DMS79 treated with DMSO at 0.1 percent for 48 hours (cell line): ENCODE measurements at places on chromosomes 11 and 22.

DNA sequence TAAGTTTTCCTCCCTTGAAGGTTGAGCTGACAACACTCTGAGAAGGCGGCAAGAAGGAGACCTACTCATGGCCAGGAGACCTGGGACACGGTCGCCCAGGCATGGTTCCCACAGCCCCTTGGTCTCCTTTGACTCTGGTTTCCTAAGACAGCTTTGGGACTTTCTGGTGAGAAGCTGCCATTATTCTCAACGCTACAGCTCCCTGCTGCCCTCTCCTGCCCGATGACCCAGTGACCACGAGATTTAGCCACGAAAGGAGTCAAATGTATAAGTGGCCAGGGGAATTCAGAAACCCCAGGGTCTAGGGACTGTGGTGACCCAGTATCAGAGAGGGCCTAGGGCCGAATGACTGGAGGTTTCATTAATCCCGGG lies 699 bp upstream of the SDF2L1 start:
- peak; percentile 6 for DNase-seq

- DNase-seq = no peak
These were observed 47.9 kb downstream of the FEZ1 start for GRCh38 chr11:125448136-125448535.

DNA sequence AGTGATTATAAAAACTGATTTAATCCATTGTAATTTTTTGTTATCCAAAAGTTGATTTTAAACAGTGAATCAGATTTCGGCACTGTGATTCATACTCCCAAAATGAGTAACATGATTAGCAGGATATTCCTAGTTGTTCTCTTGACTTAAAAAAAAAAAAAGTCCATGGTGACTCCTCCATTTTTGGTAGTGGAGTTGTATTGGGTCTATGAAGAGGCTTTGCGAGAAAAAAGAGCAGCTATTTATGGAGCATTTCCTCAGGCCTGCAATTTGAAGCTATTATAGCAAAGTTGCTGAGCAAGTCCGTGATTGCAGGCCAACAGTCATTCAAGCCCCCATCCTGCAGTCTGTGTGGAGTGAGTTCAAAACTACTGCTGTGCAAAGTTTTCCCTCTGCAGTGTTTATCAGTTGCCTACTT lies 28.8 kb downstream of the YAP1 start:
- DNase-seq = no peak

DNA sequence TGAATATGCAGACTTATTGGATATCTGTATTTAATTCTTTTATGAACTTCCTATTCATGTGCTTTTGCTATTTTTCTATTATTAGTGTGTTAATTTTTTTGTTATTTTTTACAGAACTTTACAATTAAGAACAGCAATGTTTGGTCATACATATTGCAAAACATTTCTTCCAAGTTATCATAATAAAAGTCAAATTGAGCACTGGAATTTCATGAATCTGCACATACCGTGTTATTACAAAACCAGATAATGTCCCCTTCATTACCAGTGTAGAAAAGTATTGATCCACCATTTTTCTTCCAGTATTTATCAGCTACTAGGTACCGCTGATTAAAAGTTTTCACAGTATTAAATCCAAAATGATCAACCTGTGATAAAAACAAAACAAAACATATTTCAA lies 40.5 kb downstream of the PRCP start:
- no peak for DNase-seq

DNA sequence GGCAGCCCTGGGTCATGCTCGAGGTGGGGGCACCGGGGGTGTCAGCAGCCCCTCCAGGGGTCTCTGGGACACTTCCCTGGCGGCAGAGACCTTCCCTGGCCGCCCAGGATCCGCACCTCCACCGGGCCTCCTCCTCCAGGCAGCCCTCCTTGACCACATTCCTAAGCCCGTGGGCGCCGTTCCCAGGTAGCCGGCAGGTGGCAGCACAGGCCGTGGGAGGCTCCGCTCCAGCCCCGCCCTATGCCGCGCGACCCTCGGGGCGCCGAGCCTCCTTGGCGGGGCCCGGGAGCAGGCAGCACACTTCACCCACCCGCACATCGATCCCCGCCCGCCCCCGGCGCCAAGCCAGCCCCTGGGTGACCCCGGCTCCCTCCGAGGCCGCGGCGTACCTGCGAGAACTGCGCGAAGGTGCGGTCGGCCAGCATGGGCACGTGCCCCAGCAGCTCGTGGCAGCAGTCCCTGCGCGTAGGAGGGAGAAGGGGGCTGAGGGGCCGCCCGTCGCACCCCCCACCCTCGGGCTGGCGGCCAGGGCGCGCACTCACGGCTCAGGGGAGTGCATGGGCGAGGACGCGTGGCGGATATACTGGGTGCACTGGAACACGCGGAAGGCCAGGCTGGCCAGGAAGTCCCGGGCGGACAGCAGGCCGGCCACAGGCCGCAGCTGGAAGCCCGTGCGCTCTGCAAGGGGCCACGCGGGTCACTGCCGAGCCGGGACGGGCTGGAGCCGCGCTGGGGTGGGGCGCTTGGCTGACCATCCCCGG lies 5.3 kb upstream of the INS start:
- no peak for DNase-seq

DNA sequence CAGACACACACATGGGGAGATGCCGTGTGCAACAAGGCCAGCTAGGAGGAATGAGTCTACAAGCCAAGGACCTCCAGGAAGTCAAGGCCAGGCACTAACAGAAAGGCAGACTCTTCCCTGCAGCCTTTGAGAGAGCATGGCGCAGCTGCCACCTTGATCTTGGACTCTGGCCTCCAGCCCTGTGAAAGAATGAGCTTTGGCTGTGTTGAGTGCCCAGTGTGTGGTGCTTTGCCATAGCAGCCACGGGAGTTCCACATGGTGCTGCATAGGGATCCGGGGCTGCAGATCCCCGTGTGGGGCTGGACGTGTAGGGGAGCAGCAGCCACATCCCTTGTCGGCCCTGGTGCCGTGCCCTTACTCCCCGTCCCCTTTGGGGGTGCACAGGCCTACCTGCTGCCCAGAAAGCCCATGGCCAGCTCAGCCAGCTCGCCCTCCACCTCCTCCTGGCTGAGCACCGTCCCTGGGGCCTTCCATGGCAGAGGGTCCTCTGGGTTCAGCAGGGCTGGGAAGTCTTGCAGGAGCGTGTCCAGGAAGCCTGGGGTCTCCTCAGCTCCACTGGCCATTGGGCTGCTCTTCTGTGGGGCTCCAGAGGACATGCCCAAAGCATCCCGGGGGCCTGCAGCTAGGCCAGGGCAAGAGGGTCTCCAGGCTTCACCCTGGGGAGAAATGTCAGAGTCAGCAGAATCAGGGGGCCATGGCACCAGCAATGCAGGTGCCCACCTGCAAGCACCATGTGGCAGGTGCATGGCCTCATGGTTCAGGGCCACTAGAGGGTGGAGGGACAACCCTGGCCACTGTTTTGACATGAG lies 7.0 kb downstream of the PPM1F start:
- DNase-seq = no peak

- peak; percentile 81 for DNase-seq
These were observed 5.3 kb downstream of the CD44 start for GRCh38 chr11:35144136-35144741.

GRCh38 chr22:36870250-36870649 lies 9.4 kb downstream of the NCF4 start:
- DNase-seq = no peak

DNA sequence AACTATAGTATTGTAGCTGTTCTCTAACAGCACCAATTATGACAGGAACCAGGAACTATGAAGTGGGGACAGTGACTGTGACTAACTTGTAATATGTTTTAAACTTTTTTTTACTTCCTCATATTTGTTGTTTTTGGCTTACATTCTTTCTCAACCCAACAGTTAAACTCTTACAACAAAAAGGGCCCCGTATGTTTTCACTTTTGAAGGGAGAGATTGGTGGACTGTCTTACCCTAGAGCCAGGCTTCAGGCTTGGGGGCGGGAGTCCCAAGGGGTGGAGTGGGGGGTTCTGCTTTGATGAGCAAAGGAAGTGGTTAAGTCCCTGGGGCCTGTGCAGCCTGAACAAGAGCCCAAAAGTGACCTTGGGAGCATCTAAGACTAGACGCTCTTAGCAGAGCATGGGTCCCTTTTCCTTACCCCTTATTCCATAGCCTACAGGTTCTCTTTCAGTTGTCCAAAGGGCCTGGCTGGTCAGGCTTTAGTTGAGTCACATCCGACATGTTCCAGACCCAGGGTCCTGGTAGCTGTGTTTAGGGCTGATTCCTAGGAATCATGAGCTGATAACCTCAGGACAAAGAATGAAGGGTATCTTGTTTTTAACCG lies 38.8 kb downstream of the STIM1 start:
- DNase-seq = no peak

DNA sequence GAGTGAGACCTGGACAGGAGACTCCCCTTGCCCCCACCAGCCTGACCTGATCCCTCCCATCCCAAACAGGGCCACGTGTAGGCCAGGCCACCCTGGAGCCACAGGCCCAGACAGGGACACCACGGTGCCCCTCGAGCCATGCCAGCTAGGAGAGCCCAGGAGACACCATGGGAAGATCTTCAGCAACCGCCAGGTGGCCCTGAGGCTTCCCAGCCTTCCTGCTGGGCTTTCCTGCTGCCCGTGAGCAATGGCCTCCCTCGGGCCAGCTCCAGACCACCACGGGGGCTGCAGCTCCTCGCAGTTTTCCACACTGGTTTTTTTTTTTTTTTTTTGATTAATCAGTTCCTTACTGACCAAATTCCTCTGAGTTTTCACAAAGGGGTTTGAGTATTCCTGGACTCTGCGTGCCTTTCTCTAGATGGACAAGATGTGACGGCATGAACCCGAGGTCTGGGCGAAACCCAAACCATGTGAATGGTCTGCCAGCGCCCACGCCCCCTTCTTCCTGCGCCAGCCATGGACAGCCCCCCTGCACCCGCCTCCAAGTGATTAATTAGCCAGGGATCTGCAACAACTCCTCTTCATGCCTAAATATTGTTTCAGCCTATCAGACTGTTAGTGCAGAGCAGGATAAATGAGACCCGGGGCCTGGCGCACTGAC lies 40.9 kb downstream of the TBX1 start:
- DNase-seq = no peak

- DNase-seq = no peak
These were observed 153.6 kb downstream of the SNX19 start for GRCh38 chr11:130762638-130763037.

DNA sequence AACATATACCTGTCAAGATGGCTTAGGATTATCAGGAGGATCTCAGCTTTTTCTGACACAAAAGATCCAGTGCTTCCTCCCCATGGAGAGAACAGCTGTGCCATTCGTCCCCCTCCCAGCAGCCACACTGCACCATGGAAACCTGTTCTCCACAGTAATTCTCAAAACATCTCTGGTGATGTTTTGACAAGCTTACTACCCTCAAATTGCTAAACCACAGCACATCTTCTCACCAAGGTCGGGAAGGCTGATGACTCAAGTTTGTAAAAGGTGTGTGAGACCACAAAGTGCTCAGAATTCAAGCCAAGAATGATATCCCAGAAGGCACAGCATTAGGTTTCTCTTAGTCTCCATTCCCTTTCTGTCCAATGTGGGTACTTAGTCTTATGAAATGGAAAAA lies 3.9 kb upstream of the RAB38 start:
- DNase-seq = no peak

GRCh38 chr11:39174965-39175364 lies 2284.5 kb downstream of the LRRC4C start:
- no peak for DNase-seq

- peak; percentile 46 for DNase-seq
These were observed 60.8 kb upstream of the CCDC179 start for GRCh38 chr11:22920939-22921565.

GRCh38 chr11:125892071-125892470 lies 4.6 kb downstream of the HYLS1 start:
- no peak for DNase-seq
